Caco-2 (cell line): ENCODE measurements at places on chromosomes 6 and 20. TPM values are rescaled to one million over a fixed set of nuclear protein-coding genes. Genes with fewer than 3 reads are reported as not detected.

- H3K27ac ChIP-seq: no peak overlapping the region
- no peaks in the 10 kb centered on the region for H3K36me3 ChIP-seq
- no peak overlapping the region for H3K4me3 ChIP-seq
- no peak for DNase-seq
- no peaks in the 10 kb centered on the region for H3K27me3 ChIP-seq
Measured at GRCh38 chr6:116533233-116533957, 12.1 kb downstream of the TRAPPC3L start.

DNA sequence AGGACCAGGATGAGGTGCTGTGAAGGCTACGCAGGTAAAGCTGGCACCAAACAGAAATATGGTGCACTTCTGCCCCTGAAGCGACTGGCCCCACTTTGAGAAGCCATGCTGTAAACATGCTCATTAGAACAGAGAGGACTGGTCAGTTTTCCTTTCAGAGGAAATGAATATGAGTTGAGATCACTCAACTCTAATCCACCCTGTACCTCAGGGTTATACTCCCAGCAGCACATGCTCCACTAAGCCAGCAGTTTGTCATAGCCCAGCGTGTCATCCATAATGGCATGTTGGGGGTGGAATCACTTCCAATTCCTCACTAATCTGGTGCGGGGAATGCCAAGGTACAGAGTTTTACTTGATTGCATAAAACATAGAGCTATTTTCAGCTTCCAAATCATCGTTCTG lies 98.1 kb downstream of the HIVEP2 start:
- H3K27ac ChIP-seq: no peak overlapping the region
- no peak overlapping the region for H3K4me3 ChIP-seq
- H3K4me1 ChIP-seq: peaks cover 15% of the 10 kb centered on the region
- no peak for DNase-seq
- H3K27me3 ChIP-seq: no peaks in the 10 kb centered on the region
- H3K36me3 ChIP-seq: no peaks in the 10 kb centered on the region

GRCh38 chr6:89290401-89291155 lies 24.5 kb downstream of the GABRR2 start:
- H3K4me3 ChIP-seq: no peak overlapping the region
- no peaks in the 10 kb centered on the region for H3K27me3 ChIP-seq
- H3K4me1 ChIP-seq: no peaks in the 10 kb centered on the region
- no peak overlapping the region for H3K27ac ChIP-seq
- DNase-seq: no peak
- no peaks in the 10 kb centered on the region for H3K36me3 ChIP-seq

DNA sequence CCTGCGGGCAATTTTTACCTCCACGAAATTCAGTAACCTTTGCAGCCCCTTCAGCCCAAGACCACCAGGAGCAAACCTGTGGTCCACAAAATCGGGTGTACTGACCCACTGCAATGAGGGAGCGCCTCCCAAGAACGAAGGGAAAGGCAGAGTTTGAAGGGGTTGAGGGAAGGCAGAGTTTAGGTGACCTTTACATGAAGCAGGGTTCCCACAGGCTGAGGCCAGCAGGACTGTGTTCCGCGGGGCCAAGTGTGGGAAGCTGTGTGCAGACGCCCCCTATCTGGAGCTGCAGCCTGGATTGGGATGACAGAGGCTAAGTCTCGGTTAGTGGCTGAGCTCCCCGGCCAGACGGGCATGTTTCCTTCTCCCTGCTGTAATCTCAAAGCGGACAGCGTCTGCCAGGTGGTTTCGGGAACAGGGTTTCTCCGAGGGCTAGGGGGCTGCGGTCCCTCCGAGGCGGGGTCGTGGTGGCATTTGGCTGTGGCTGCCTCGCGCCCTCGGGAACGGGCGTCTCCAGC lies 826 bp upstream of the PYGB start:
- peak overlapping the region; percentile 79 for H3K27ac ChIP-seq
- H3K4me3 ChIP-seq: peak overlapping the region; percentile 91
- peak; percentile 83 for DNase-seq
- H3K4me1 ChIP-seq: peaks cover 19% of the 10 kb centered on the region
- no peaks in the 10 kb centered on the region for H3K27me3 ChIP-seq

DNA sequence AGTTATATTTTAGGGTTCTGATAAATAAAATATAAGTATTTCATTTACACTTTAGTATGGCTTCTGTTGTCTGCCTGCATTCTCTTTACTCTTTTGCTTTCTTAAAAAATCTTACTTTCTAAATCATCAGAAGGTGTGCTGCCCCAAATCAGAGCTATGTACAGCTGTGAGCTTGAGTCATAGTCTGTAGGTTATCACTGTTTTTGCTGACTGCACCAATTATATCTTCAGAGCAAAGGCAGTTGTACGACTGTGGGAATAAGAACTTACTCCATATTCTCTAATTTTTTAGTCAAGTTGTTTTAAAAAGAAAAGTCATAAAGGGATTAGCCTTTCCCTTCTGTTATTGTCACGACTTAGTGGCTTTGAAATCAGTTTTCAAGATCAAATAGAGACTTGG lies 1649.0 kb downstream of the HACE1 start:
- no peak for DNase-seq
- H3K4me3 ChIP-seq: no peak overlapping the region
- no peak overlapping the region for H3K27ac ChIP-seq
- H3K27me3 ChIP-seq: no peaks in the 10 kb centered on the region
- no peaks in the 10 kb centered on the region for H3K36me3 ChIP-seq
- H3K4me1 ChIP-seq: no peaks in the 10 kb centered on the region

The TREM1 gene
- not detected in 2 replicates for total RNA-seq
